ENCODE measurements at places on chromosomes 7 and 10.

- DNase-seq: no peak
Observed at GRCh38 chr10:128908099-128908498, 558.9 kb upstream of the MGMT start.

- no peak for DNase-seq
Observed at GRCh38 chr10:132698211-132698751, 87.7 kb downstream of the NKX6-2 start.

DNA sequence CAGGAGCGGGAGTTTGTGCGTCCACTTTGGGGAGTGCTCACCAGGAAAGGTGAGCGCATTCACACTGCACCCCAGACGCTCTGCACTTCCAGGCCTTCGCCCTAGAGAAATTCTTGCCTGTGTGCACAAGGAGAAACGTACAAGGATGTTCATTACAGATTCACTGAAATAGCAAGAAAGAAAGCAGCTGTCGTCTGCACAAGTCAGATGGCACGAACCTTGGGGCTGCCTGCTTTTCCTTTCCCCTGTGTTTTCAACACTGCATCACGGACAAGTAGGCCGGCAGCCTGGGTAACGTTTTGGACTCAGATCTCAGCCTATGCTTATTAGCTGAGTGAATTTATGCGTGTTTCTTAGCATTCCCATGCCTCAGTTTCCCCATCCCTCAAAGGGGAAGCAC, 546.8 kb upstream of the FOXK1 start:
- no peak for DNase-seq

DNA sequence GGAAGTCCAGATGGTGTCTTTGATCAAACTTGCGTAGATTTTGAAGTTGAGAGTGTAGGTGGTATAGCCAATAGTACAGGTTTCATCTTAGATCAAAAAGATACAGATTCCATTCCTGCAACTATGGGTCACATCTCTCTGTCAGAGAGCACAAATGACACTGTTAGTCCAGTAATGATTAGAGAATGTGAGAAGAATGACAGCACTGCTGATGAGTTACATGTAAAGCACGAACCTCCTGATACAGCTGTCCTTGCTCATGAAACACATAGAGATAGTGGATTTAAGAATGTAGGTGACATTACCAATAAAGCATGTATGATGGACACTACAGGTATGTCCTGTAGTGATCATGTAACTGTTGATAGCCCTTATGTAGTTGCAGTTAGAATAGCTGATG, 59.1 kb downstream of the LOXL4 start:
- DNase-seq: no peak

GRCh38 chr7:127997226-127997922, 33.9 kb downstream of the LRRC4 start:
- no peak for DNase-seq

DNA sequence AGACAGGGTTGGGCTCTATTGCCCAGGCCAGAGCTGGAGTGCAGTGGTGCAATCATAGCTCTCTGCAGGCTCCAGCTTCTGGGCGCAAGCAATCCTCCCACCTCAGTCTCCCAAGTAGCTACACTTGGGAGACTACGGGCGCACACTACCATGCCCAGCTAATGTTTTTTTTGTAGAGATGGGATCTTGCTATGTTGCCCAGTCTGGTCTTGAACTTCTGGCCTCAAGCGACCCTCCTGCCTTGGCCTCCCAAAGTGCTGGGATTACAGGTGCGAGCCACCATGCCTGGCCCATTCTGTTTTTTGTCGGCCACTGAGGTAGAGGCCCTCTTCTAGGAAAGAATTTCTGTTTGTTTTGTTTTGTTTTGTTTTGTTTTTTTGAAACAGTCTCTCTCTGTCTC, 12.2 kb downstream of the ALKBH4 start:
- DNase-seq: no peak

All from stimulated activated CD8-positive, alpha-beta memory T cell treated with anti-CD3 and anti-CD28 coated beads, Interleukin-4, amount 100 ng/mL, for 4 hours (primary cell).